ENCODE measurements at places on chromosomes 1 and 21.

DNA sequence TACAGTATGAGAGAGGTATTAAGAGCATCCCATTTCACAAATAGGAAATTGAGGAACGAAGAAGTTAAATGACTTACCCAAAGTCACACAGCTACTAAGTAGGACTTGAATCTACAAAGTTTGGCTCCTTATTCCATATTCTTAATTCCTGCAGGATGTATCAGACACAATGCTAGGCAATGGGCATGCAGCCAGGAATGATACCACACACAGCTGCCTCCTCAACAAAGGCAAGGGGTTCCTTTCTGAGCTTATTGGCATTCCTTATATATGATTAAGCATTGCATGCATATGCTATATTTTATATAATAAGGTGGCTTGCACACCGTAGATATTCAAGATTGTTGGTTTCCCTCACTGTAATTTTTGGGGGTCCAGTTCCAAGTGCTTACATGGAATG lies 34.2 kb upstream of the JUN start:
- DNase-seq: no peak

DNA sequence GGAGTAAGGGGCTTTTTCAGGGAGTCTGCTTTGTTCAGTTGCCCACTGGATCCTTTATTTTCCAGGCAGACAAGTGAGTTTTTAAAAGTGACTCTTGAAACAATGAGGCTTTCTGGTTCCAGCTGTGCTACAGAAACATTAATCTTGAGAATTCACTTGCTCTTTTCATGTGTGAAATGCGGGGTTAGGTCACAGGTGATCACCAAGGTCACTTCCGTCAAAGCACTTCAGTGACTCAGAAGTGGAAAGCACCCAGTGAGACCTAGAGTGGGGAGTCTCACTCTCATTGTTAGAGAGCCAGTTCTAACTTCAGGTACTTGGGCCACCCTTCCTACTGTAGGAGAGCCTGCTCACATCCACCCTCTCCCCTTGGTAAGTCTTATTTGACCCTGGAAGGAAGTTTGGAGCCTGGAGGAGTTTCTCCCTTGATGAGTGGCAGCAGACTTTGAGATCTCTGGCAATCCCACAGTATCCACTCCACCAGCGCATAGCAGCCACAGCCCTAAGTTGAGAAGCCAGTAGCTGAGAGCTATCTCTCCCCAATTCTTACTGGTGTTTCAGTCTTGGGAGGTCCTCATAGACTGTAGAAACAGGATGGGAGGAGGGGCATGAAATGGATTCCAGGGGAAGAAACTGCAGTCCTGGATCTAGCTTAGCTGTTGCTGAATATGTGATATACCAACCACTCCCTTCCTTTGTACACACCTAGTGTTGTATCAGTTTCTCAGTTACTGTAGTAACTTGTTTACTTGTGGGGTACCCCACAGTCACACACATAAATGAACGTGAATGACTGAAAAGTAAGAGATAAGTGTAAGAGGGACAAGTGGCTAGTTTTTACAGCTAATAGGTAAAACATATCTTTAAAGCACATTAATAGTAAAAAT lies 3.1 kb downstream of the TACSTD2 start:
- DNase-seq: no peak

DNA sequence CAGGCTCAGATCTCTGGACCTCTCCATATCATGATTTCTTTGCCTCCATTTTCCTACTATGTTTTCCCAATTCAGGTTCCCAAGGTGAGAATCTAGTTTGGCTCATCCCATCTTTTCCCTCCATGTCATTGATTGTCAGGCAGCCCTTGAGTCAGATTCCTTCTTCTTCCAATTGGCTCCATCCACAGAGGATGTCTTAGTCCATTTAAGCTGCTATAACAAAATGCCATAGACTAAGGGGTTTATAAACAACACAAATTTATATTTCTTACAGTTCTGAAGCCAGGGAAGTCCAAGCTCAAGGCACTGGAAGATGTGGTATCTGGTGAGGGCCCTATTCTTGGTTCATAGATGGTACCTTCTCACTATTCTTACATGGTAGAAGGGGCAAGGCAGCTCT lies 42.8 kb upstream of the SLC2A1 start:
- DNase-seq: no peak

GRCh38 chr1:189623336-189623735 lies 854.3 kb downstream of the BRINP3 start:
- DNase-seq: no peak

- no peak for DNase-seq
Measured at GRCh38 chr1:182575540-182576149, 13.4 kb downstream of the RNASEL start.

DNA sequence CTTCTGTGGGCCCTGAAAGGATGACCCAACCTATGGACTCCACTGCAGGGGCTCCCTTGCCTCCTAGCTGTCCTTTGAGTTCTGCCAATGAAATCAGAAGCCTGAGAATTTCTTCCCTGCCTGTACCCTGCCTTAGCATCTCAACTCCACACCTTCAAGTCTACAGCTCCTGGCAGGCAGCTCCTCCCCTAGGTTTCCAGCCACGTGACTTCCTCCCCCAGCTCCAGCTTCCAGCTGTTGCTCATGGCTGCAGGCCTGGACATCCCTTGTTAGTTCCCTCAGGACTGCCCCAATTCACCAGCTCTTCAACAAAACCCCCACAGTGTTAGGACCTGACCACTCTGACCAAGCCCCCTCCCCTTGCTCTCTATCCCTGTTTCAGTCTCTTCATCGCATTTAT lies 2.4 kb downstream of the RCAN1 start:
- no peak for DNase-seq

- no peak for DNase-seq
Measured at GRCh38 chr1:65866439-65866838, 73.7 kb downstream of the PDE4B start.

- no peak for DNase-seq
Measured at GRCh38 chr1:22461678-22462527, 10.3 kb downstream of the ZBTB40 start.

DNA sequence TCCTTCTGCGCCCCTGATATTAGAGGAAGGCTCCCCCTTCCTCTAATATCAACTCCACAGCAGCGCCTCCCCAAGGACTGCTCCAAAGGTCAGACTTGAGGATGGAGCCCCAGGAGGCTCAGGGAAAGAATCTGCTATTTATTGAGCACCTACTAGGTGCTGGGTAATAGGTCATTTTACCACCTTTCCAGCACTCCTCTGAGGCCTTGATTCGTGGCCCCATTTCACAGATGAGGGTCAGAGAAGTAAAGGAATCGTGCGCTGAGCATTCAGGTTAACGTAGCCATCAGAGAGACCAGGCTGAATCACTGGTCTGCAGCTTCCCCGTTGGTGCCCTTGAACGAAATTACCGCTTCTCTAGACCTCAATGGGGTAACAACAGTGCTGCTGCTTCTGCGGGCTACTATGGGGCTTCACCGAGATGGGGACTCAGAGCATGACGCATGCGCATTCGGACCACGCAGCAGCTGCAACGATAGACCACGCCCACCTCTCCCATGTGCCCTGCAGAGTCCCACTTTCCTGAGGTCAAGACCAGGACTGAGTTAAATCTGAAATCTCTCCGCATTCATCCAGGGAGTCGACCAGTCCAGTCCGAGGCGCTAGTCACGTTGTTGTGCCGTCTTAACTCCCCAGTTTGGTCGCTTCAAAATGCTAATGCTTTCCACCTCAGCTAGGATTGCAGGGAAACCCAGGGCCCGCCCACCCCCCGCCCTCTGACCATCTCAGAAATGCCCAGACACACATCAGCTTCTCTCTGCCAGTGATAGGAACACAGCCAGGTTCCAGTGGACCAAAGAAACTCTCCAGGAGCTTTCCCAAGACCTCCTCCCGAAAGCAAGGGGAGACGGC lies 12.9 kb downstream of the CAMK2N1 start:
- DNase-seq: no peak
